ENCODE measurements at places on chromosomes 5 and 9. TPM values are rescaled to one million over a fixed set of nuclear protein-coding genes. Genes with fewer than 3 reads are reported as not detected.

ANKRD34B gene
- 0.14 TPM for polyA plus RNA-seq

CCL28 gene
- 2.7 TPM for polyA plus RNA-seq

DDX31 gene
- 20.4 TPM for polyA plus RNA-seq

TERT gene
- polyA plus RNA-seq = 0.31 TPM

DMAC1 gene
- polyA plus RNA-seq = 82.6 TPM

KIAA1958 gene
- polyA plus RNA-seq = 17.3 TPM

ADAMTS13 gene
- 13.8 TPM for polyA plus RNA-seq

SNX30 gene
- 22.3 TPM for polyA plus RNA-seq

CDX1 gene
- 0.89 TPM for polyA plus RNA-seq

ECM2 gene
- polyA plus RNA-seq = 14.1 TPM

WWC1 gene
- 75.6 TPM for polyA plus RNA-seq

QRFP gene
- 0.58 TPM for polyA plus RNA-seq

IL33 gene
- polyA plus RNA-seq = 6.7 TPM

SH3TC2 gene
- polyA plus RNA-seq = 0.65 TPM

ZNF300 gene
- polyA plus RNA-seq = 37.5 TPM

CD74 gene
- 235 TPM for polyA plus RNA-seq

AGXT2 gene
- 55.8 TPM for polyA plus RNA-seq

WDR31 gene
- polyA plus RNA-seq = 8.4 TPM

SGTB gene
- polyA plus RNA-seq = 8.4 TPM

NMRK1 gene
- polyA plus RNA-seq = 27.0 TPM

DOK3 gene
- polyA plus RNA-seq = 7.1 TPM

ENHO gene
- 0.83 TPM for polyA plus RNA-seq

ARL14EPL gene
- polyA plus RNA-seq = not detected

CCDC192 gene
- 1.1 TPM for polyA plus RNA-seq

TMC1 gene
- polyA plus RNA-seq = 0.99 TPM

C8G gene
- 1.2 TPM for polyA plus RNA-seq

HABP4 gene
- polyA plus RNA-seq = 22.2 TPM

GKAP1 gene
- 20.0 TPM for polyA plus RNA-seq

Measured in renal pelvis (tissue), 12 donors.